Chondrocyte (in vitro differentiated cells): ENCODE measurements at places on chromosomes 6 and 20. TPM values are rescaled to one million over a fixed set of nuclear protein-coding genes. Genes with fewer than 3 reads are reported as not detected.

HLA-DPA1 gene
- total RNA-seq: 0.65 to 1.3 TPM (median 1.2 TPM) in 3 replicates

ADGB gene
- not detected in 3 replicates for total RNA-seq

TMEM14C gene
- 115 to 119 TPM (median 117 TPM) in 3 replicates for total RNA-seq

HMGCLL1 gene
- 0.17 TPM in 1 of 3 replicates, not detected in the others for total RNA-seq

NKAIN2 gene
- 3.4 to 37.9 TPM (median 4.0 TPM) in 3 replicates for total RNA-seq

PHACTR3 gene
- not detected in 3 replicates for total RNA-seq

LPA gene
- 0.31 TPM in 1 of 3 replicates, not detected in the others for total RNA-seq

DNA sequence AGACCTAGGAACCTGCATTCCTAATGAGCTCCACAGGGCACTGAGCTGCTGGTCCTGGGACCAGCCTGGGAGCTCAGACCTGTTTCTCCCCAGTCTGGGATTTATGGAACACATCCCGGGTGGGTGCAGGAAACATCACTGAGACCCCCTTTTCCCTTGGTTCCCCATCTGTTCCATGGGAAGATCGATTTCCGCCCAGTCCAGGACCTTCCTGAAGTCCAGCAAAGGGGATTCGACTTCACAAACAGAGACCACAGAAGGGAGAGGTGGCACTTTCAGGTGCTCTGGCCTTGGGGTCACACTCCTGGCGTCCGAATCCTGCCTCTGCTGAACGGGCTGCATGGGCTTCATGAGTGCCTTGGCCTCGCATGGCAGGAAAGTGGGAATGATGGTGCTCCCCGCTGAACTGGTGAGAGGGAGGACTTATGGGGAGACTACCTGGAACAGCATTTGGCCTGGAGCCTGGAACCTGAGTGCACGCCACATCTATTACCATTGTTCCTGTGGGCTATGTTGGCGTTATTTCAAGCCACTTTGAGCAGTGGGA is 296.3 kb downstream of the TAF4 start:
- DNase-seq: peak; percentile 63

DNA sequence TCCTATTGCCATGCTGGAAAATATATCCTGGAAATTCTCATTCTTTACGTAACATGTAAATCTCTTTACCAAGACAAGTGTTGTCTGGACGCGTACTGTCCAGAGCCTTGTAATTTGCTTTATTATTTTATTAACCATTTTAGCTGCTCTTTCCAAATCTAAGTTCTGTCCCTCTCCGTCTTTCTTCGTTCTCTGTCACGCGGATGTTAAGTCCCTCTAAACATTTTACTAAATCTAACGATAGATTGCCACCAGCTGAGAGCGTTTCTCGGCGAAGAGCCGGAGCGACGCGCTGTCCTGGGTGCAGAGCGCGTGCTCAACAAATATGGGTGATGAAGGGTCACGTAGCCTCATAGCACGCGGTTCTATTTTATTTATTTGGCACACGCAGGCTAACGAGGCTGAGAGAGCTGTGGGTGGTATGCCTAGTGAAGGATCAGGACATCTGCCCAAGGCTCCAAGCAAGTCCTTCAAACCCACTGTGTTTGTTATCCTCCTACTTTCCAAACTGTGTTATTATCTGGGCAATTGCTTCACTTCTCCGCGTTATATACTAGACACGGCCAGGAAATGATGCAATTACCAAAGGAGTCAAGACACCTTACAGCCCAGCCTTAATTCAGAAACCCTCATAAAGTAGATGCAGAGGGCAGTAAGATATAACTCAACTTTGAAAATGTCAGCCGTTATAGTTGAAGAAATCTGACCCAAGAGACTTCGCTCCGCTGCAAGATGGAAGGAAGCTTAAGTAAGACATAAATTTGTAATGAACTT is 10.0 kb upstream of the NCOA7 start:
- DNase-seq: no peak

DNA sequence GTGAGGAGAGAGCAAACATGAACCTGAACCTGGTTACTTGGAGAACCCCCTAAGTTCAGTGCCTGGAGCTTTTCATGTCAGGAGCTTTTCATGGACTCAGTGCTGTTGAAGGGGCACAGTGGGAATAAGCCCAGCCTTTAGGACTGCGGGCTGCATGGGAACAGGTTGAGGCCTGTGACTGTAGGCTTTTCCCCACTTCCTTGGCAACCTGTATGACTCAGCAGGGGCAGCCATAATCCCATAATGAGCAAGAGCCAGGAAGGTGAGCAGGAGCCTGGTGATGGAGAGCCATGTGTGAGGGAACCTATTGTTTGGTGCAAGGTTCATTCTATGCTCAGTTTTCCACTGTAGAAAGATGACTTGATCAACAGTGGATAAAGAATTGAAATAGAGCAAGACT is 23.4 kb downstream of the MEP1A start:
- no peak for DNase-seq

DNA sequence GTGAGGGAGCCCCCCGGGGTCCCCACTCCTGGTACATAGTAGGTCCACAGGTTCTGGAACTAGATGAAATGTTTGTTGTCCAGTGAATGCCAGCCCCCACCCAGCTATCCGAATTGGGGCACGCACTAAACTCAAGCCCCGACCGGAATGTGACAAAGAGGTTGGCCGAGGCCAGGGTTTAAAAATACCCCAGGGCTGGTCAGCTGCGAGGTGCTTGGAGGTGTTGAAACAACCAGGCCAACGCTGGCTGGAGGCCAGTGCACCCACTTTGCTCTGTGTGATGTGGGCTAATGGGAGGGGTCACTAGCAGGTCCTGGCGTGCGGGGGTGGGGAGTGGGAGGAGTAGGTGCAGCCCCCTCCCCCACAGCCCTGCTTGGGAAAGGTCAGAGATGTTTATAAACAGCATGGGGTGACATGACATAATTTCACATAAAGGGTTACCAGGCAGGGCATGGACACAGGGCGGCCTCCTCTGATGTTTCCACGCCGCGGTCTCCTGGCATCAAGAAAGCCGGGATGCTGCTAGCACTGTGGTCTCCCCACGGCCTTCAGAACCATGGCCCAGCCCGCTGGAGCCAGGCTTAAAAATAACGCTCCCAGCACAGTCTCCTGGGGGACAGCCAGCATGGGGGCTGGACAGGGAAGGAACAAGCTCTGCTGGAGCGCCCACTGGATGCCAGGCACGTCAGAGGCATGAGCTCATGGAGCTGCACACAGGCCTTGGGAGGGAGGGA is 111.2 kb upstream of the PTPN1 start:
- no peak for DNase-seq

DNA sequence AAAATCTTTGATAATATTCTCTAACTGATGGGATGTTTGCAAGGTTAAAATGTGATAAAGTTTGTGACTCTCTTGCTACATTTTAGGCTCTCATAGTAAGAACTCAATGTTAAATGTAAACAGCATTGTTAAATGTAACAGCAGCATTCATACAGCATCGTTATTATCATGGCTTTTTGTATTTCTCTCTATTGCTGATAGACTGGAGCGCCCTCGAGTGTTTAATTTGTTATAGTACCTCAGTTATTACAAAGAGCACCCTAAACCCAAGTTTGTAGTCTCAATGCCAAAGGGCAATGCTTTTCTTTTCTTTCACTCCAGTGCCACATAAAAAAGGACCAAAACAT is 14.9 kb upstream of the TTPAL start:
- no peak for DNase-seq

DNA sequence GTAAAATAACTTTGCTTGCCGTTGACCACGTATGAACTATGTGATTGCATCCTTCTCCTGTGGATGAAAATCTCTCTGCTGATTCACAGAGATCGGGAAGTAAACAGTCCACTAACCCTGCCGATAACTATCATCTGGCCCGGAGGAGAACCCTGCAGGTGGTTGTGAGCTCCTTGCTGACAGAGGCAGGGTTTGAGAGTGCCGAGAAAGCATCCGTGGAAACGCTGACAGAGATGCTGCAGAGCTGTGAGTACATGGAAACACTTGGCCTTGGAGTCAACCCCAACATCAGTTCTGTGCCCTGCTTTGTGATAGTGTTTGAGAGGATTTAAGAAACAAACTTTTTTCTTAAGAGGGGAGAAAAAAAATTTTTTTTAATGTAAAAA is 937 bp downstream of the TAF8 start:
- no peak for DNase-seq

DNA sequence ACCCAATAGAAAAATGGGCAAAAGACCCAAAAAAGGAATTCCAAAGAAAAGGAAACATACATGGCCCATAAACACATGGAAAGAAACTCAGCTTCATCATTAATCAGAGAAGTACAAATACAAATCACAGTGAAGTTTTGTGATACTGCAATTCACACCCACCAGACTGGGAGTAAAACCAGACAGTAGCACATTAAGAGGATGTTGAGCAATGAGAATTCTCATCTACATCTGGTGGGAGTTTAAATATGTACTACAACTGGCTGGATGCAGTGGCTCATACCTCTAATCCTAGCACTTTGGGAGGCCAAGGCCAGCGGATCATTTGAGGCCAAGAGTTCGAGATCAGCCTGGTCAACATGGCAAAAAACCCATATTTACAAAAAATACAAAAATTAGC is 125.7 kb upstream of the PHACTR1 start:
- DNase-seq: no peak

DNA sequence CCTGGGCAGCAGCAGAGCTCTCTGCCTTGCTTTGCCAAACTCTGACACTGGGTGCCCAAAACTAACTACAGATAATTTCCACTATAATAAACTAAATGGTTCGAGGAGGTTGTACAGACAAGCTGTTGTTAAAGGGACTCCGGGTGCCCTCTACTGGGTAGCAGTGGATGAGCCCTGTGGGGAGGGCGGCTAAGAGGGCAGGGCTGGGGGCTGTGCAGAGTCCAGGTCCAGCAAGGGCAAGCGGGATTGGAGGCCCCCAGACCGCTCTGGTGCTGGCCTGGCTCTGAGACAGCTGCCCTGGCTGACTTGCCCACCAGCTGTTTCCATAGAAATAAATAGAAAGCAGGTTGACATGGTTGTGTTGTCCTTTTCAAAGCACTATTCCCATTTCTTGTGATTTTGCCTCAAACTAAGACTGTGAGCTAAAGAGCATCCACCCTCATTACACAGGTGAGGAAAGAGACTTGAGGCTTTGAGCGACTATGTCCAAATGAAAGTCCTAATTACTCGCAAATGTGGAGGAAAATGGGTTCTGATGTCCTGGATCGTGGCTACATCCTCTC is 167.6 kb upstream of the CST7 start:
- DNase-seq: peak; percentile 57

DNA sequence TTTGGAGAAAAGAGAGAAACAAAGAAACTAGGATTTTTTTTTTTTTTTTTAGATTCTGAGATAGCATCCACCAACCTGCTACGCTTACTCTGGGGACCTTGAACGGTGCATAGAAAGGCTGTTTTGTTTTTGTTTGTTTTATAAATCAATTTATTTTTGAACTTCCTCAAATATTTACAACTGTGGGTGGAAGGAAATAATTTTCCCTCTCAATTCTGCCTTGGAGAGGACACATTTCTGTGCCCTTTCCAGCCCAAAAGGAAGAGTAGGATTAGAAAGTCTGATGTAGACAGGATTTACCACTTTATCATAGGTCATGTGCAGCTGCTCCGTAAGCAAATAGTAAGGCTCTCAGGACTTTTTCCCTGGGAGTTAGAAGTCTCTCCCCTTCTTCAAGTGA is 190.5 kb downstream of the NKAIN2 start:
- no peak for DNase-seq

GRCh38 chr6:119129148-119129967 is 50.9 kb upstream of the FAM184A start:
- no peak for DNase-seq

- DNase-seq: no peak
Measured at GRCh38 chr20:5464901-5465603, 148.3 kb upstream of the PROKR2 start.
